Upper lobe of right lung (tissue), 1 donor: ENCODE measurements at places on chromosomes 7 and 10. TPM values are rescaled to one million over a fixed set of nuclear protein-coding genes. Genes with fewer than 3 reads are reported as not detected.

Gene GIMAP1
- 13.0 TPM for total RNA-seq

Gene CCDC136
- 3.1 TPM for total RNA-seq

DNA sequence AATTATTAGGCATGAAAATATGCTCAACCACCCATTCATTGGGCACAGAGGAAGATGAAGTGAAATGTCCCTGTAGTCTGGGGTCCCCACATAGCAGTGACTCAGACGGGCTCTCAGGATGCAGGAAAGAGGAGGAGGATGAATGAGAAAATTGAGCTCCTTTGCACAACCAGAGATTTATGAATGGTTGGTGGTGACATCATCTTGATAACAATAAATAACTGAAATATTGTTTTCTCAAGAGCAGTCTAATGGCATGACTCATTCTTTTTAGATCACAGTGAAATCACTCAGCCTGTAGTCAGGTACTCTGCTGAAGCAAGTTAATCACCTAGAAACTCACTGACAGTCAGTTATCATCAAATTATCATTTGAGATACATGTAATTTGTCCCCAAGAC is 254.1 kb downstream of the RELN start:
- DNase-seq, result no peak

DNA sequence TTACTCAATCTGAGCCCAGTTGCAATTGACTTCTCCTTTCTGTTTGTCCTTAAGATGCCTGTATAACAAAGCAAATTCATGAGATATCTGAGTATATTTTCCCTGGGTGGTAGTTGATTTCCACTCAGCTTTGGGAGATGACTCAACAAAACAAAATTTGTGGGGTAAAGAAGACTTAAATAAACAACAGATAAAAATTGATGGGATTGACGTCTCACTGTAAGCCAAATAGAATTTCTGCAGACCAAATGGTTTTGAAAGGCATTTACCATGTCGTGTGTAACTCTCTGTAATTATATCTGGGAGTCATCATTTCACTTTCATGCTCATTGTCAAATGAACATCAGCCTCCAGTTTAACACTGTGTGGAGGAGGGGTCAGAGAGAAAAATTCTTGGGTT is 255.4 kb upstream of the MYO3A start:
- DNase-seq, result no peak

GRCh38 chr7:112759905-112760304 is 30.3 kb downstream of the TMEM168 start:
- DNase-seq, result no peak
